ENCODE measurements at places on chromosomes 3 and 15. TPM values are rescaled to one million over a fixed set of nuclear protein-coding genes. Genes with fewer than 3 reads are reported as not detected.

DNA sequence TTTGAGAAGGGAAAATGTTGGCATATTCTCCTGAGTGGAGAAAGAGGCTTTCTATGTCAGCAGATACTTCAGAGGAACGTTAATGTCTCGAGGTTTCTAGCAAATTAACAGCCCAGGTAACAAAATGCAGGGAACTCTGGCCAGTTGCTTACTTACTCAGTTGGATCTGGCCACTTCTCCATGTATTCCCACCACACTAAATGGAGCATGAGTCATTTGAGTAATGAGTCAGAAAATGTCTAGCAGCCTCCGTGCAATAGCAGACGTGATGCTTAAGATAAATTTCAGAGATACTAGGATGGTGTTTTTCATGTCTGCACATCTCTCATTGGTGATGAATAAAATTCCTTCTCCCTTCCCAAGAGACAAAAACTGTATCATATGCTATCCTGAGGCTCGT, 671.5 kb downstream of the FHIT start:
- no peak for DNase-seq

DNA sequence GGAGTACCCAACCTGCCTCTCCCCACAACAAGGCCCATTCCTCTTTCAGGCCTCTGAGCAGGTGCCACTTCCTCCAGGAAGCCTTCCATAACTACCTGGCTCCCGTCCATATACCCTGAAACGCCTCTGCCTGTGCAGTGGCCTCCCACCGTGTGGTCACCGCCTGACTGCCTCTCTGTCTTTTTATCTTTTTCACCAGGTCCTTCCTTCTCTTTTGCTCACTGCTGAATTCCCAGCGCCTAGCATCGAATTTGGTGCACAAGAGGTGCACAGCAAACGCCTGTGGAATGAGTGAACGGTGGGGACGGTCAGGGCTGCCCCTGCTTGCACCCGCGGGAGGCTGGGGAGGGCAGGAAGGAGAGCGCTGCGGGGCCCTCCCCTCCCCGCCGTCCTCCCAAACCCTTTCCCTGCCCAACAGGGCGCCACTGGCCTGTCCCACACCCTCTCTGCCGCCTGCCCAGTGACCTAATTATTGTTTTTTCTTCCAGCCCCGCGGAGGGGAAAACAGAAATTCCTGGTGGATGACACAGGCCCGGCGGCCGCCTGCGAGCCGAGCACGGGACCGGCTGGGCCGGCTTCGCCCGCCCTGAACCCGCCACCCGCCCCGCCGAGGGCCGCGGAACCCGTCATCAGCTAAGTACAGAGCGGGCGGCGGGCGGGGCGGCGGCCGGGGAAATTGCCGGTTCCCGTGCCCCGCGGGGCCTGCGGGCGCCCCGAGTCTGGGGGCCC, 140.1 kb downstream of the SMAD6 start:
- peak; percentile 89 for DNase-seq

GRCh38 chr3:107117922-107118536, 259.2 kb upstream of the CCDC54 start:
- DNase-seq = peak; percentile 59

SMCO1 gene
- total RNA-seq = not detected

EPHB1 gene
- 0.73 TPM for total RNA-seq

CCDC39 gene
- not detected for total RNA-seq

- DNase-seq = peak; percentile 61
These were observed 124.6 kb downstream of the ARRDC4 start for GRCh38 chr15:98085003-98085639.

MINAR1 gene
- total RNA-seq = 2.2 TPM

GRCh38 chr3:12799525-12800440, 3.3 kb downstream of the CAND2 start:
- no peak for DNase-seq

SCAANT1 gene
- not detected for total RNA-seq

GRCh38 chr3:100720426-100720825, 11.1 kb downstream of the TFG start:
- DNase-seq = no peak

ADGRG7 gene
- 1.4 TPM for total RNA-seq

- no peak for DNase-seq
These were observed 50.3 kb downstream of the SHQ1 start for GRCh38 chr3:72797773-72798543.

DNA sequence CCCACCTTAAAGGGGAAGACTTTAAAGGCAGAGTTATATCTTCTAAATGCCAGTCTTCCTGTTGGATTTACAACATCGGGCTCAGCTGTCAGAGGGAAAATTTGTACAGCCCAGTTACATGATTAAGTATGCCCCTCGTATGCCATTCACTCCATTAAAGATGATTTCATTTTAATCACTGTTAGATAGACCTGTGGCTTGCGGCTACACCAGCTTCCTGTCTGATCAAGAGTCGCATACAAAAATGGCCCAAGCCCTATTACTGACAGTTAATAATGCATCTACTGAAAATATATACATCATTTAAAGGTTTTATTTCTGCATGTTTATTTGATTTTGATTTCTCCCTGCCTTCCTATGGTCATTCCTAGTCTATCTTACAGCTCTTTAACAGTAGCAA, 7.1 kb downstream of the EIF4E3 start:
- no peak for DNase-seq

GRCh38 chr3:420584-420983, 224.0 kb downstream of the CHL1 start:
- no peak for DNase-seq

GRCh38 chr3:53111822-53112221, 18.4 kb downstream of the RFT1 start:
- no peak for DNase-seq

TMC3 gene
- total RNA-seq = not detected

- DNase-seq = no peak
These were observed 176.2 kb upstream of the ANKRD28 start for GRCh38 chr3:15973940-15974339.

PFN2 gene
- total RNA-seq = 225 TPM

DNA sequence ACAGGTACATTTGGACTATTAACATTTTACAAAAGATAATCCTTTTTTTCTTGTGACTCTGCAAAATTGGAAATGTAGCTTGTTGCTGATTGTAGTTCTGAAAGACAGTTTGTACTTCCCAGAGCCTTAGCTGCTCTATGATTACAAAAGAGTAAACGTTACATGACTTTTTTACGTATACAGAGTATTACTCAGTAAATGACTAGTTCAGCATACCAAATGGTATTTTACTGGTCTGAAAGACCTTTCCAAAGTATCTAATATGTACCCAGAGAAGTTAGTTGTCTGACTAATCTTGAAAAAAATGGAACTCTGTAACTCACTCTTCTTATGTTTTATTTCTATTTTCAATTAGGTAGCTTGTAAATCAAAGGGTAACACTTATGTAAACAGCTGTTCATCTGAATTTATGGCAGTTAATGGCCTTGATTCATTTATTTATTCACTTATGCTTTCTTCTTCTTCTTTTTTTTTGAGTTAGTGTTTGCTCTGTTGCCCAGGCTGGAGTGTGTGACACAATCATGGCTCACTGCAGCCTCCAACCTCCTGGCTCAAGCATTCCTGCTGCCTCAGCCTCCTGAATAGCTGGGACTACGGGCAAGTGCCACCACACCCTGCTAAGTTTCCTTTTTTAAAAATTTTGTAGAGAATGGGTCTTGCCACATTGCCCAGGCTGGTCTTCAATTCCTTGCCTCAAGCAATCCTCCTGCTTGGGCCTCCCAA, 151.7 kb downstream of the C3orf38 start:
- no peak for DNase-seq

- DNase-seq = peak; percentile 56
These were observed 29.4 kb downstream of the NR2F2 start for GRCh38 chr15:96359616-96360521.

- no peak for DNase-seq
These were observed 144.1 kb upstream of the ALCAM start for GRCh38 chr3:105222568-105223093.

- no peak for DNase-seq
These were observed 133.8 kb downstream of the EPHB1 start for GRCh38 chr3:134928819-134929218.

GRCh38 chr3:45137656-45138181, 8.5 kb downstream of the CDCP1 start:
- DNase-seq = peak; percentile 38

RASGRF1 gene
- 2.9 TPM for total RNA-seq

ZBBX gene
- 0.49 TPM for total RNA-seq

DNA sequence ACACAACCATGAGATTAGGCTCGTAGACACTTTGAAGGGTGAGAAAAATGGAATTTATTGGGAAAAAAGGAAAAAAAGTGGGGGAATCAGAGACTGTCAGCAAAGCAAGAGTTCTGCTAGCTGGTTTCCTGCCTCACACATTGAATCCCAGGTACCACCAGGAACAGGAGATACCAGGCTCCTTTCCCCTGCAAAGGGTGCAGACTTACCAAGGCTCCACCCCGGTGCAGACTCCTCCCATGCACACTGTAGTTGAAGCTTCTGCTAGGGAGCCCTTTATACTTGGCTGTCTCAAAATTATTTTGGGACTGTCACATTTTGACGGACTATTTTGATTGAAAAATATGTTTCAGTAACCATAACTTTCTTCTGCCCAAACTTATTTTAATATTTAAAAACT, 819.9 kb upstream of the GBE1 start:
- no peak for DNase-seq

GRCh38 chr15:35624881-35625280, 78.9 kb upstream of the DPH6 start:
- no peak for DNase-seq

- DNase-seq = no peak
These were observed at the start of gene OR5H14 for GRCh38 chr3:98147179-98147578. Gene OR5H14 (plus strand): TSS chr3:98147479. CDS start chr3:98149386, 1,907 bp downstream.

CYP8B1 gene
- total RNA-seq = not detected

GRCh38 chr3:189978753-189979152, 141.9 kb downstream of the P3H2 start:
- no peak for DNase-seq

- DNase-seq = no peak
These were observed 641.1 kb downstream of the MECOM start for GRCh38 chr3:169022457-169022856.

GRCh38 chr3:42780892-42781700, 8.0 kb upstream of the CCDC13 start:
- DNase-seq = peak; percentile 36

DNA sequence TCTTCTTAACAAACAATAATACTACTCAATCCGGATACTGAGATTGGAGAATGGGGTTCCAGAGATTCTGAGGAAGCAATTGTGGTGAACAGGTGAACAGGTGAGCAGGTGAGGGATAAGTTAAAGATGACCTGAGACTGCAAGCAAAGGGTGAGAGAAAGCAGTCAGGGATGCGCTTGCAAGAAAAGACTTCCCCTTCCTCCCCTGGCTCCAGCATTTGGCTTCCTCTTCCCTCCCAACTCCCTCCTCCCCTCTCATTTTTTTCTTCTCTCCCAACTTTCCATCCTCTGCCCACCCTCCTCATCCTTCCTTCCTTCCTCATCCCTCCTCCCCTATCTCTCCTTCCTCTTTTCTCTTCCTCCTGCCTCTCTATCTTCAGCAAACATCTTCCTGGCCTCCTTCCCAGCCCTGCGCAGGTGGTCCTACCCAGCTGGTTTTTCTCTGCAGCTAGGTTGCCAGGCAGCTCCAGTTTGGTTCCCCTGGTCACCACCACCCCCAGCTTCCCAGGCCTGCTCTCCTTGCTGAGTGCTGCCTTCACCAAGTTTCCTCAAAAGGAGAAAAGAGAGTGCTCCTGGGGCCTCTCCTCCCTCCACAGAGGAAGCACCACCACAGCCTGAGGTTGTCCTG, 10.4 kb upstream of the VIPR1 start:
- DNase-seq = no peak

- peak; percentile 47 for DNase-seq
These were observed 1.0 kb downstream of the CPNE9 start for GRCh38 chr3:9704347-9705322.

CPA3 gene
- not detected for total RNA-seq

- DNase-seq = no peak
These were observed 23.7 kb downstream of the IFT122 start for GRCh38 chr3:129463716-129464115.

GRCh38 chr3:154886437-154886836, 193.7 kb upstream of the MME start:
- DNase-seq = no peak

- no peak for DNase-seq
These were observed 4.3 kb downstream of the PCBP4 start for GRCh38 chr3:51962854-51963530.

NTRK3 gene
- not detected for total RNA-seq

- peak; percentile 51 for DNase-seq
These were observed 48.8 kb downstream of the EPHA6 start for GRCh38 chr3:96863129-96863740.

- DNase-seq = no peak
These were observed 641.6 kb downstream of the NSUN3 start for GRCh38 chr3:94704467-94704866.

DNA sequence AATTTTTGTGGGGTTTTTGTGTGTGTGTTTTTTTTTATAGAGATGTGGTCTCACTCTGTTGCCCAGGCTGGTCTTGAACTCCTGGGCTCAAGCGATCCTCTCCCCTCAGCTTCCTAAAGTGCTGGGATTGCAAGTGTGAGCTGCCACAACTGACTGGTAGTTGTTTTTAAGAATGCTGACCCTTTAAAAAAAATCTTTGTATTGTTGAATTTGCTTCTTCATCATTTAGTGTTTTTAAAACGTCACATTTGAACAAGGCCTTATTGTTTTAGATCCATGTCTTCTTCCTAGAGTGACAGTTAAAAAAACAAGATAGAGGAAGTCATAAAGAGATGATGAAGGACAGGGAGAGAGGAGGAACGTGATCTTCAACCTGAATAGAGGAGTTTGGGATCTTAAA, 24.1 kb downstream of the GJD2 start:
- DNase-seq = no peak

- DNase-seq = no peak
These were observed 123.5 kb downstream of the TGFBR2 start for GRCh38 chr3:30729936-30730335.

DNA sequence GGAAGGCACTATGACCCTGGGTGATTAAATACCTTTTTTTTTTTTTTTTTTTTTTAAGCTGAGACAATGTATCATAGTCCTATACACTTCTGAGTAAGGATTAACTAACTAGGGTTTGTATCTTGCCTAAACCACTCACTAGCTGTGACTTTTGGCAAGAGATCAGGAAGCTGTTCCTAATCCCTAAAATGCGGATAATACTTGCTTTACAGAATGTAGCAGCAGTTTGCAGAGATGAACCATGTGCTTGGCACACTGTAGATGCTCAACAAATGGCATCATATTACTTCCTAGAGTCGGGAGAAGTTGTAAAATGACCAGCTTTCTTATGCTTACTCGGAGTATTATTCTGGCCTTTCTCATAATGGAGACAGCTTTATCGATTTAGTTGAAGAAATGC, 25.6 kb upstream of the PYGO1 start:
- DNase-seq = no peak

GRCh38 chr15:88982946-88983342, 69.8 kb upstream of the MFGE8 start:
- no peak for DNase-seq

PDIA5 gene
- total RNA-seq = 31.6 TPM

DNA sequence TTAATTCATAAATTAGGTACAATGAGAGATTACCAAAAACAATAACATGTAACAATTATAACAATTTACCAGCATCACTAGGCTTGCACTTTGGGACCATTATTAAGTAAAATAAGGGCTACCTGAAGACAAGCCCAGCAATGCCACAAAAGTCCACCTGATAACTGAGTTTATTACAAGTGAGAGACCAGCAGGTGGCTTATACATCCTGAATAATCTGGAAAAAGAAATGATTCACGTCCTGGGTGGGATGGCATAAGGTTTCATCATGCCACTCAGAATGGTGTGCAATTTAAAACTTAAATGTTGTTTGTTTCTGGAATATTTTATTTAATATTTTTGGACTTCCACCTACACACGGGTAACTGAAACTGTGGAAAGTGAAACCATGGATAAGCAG, 1287.1 kb upstream of the GBE1 start:
- no peak for DNase-seq

All from Calu3 (cell line).